Caco-2 (cell line): ENCODE measurements at places on chromosomes 7 and 10. TPM values are rescaled to one million over a fixed set of nuclear protein-coding genes. Genes with fewer than 3 reads are reported as not detected.

DNA sequence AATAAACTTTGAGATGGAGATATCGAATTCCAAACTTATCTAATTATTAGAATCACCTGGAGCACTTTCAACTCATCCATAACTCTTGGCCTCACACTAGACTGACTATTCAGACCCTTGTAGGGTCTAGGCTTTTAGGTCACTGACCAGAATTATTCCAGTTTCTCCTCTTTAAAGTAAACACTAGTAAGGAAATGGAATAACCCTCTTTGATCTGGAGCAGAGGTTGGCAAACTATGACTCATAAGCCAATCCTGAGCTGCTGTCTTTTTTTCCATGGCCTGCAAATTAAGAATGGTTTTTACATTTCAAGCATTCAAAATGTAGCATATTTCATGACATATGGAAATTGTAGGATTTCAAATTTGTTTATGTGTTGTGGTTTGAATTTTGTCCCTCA, 1601.9 kb downstream of the REEP3 start:
- DNase-seq: no peak

GRCh38 chr7:91165846-91166230, 98.4 kb upstream of the FZD1 start:
- DNase-seq: no peak

The CH25H gene
- total RNA-seq: not detected in 2 replicates

The DOCK1 gene
- total RNA-seq: 82.2 and 83.5 TPM in 2 replicates

DNA sequence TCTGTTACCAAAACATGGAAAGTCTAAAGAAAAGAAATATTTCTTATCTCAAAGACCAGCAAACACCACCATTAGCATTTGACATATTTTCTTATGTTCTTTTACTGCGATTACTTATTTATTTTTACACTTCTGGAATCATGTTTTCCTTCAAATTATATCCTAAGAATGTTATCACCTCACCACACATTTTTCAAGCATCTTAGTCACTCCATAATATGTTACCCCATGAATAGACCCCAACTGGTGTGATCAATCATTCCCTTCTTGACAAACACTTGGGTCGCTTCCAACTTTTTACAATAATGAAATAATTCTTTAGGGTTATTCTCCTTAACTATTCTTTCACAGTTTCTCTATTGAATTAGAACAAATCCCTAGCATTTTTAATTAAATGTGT, 67.4 kb downstream of the AMPH start:
- DNase-seq: no peak

- no peak for DNase-seq
Observed at GRCh38 chr7:12861070-12861469, 173.6 kb downstream of the ARL4A start.

DNA sequence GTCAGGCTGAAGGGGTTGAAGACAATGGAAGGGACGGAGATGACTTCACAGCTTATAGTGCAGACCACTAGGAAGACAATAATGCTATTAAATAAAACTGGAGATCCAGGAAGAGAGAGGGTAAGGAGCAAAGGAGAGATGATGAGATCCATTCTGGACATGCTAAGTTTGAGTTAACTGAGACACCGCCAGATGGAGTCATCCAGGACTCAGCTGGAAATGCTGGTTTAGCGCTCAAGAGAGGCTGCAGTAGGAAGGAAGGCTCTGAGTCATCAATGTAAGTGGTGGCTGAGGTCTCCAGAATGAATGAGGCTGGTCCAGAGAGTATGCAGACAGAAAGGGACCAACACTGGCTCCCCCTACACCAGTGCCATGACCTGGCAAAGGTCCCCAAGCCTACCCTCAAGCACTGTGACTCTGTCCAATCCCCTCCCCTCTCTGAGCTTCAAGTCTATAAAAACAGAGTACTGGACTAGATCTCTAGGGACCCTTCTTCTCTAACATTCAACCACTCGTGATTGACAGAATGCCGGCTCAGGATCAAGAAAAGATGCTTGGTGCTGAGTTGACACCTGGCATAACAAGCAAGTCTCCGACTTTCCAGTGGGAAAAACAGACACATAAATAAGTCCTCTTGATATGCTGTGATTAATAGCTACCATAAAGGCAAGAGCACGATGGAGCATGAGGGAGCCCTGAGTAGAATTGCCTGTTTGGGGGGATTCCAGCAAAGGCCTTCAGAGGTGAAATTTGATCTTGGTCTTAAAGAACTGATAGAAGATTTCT, 8.9 kb downstream of the GFRA1 start:
- DNase-seq: no peak

- no peak for DNase-seq
Observed at GRCh38 chr7:150931199-150931869, 46.8 kb downstream of the KCNH2 start.

The BET1 gene
- total RNA-seq: 19.9 TPM in 2 replicates

The BEND7 gene
- 24.6 and 27.8 TPM in 2 replicates for total RNA-seq

GRCh38 chr10:126199221-126199998, 188.9 kb downstream of the ADAM12 start:
- DNase-seq: no peak

DNA sequence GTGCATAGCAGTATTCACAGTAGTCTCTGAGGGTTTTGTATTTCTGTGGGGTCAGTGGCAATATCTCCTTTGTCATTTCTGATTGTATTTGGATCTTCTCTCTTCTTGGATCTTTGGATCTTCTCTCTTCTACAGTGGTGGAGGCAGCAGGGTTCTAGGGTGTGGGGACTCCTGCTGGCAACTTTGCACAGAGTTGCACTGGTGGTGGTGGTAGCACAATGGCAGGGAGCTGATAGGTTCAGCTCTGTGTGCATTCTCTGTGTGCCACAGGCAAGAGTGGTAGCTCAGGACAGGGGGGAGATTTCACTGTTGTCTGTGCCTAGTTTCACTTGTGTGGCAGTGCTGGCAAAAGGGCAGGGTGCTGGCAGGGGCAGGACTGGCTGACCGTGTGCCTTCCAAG, 35.1 kb upstream of the PRSS37 start:
- DNase-seq: no peak

The ADAM12 gene
- not detected in 2 replicates for total RNA-seq

The DGKB gene
- 0.39 TPM in 1 of 2 replicates, not detected in the other for total RNA-seq

DNA sequence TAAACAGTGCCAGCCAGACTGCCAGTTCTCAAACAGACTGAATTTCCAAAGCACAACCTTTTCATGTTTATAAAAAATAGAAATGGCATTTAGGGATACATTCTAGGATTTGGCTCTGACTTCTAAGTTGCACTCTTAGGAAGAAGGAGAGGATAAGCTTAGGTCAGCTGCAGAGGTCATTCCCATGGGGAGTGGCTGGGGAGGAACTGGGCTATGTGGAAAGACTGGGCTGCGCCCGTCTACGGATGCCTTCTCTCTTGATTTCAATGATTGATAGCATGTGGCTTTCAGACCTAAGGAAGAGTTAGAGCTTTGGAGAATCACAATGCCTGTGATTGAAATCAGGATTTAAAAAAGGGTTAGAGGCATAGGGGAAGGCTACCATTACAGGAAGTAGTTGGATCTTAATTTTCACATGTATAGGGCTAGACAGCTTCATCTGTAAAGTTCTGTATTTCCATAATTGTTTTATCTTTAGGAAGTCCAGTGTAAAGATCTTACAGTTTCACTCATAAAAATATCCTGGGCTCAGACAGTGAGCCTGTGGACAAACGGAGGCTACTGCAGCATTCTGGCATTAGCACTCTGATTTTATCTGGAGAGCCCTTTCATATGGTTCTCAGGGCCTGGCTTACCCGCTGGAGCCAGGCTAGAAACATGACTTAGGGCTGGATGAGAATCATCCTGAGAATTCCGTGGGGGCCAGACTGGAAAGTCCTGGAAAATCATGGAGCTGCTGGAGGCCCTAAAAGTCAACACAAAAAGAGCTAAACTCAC, 29.5 kb downstream of the NUDT5 start:
- no peak for DNase-seq

The ADAM8 gene
- total RNA-seq: 13.4 and 16.8 TPM in 2 replicates

The ING3 gene
- 13.7 and 14.6 TPM in 2 replicates for total RNA-seq
